ENCODE measurements at places on chromosomes 3 and 15. TPM values are rescaled to one million over a fixed set of nuclear protein-coding genes. Genes with fewer than 3 reads are reported as not detected.

The DPPA2 gene
- total RNA-seq: not detected

The CYP1A2 gene
- total RNA-seq: not detected

The PRICKLE2 gene
- 1.9 TPM for total RNA-seq

The CCDC191 gene
- 1.7 TPM for total RNA-seq

The HTR3E gene
- total RNA-seq: not detected

The SATB1 gene
- 0.08 TPM for total RNA-seq

All from A549 treated with CORT108297 at 1 μM for 4 hours (cell line).